ENCODE measurements at places on chromosomes 11 and 22.

GRCh38 chr11:134661660-134662059, 249.6 kb upstream of the B3GAT1 start:
- DNase-seq = no peak

- no peak for DNase-seq
Measured at GRCh38 chr11:93846411-93846810, 4.0 kb downstream of the VSTM5 start.

DNA sequence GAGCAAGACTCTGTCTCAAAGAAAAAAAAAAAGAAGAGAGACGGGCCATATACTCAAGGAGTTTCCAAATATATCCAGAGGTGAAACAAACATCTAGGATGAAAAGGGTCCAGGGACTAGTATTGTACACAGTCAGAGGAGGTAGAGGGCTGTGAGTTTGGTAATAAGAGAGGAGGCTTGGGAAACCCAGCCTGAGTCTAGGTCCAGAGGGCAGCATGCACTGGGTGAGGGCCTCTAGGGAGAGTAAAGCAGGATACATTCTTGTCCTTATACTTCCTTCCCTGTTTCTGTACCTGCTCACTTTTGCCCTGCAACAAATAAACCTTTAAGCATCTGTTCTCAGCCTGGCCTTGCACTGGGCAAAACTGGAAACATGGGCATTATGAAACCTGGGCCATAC, 31.5 kb downstream of the STIM1 start:
- no peak for DNase-seq

GRCh38 chr11:1295591-1295990, 13.8 kb downstream of the TOLLIP start:
- no peak for DNase-seq

DNA sequence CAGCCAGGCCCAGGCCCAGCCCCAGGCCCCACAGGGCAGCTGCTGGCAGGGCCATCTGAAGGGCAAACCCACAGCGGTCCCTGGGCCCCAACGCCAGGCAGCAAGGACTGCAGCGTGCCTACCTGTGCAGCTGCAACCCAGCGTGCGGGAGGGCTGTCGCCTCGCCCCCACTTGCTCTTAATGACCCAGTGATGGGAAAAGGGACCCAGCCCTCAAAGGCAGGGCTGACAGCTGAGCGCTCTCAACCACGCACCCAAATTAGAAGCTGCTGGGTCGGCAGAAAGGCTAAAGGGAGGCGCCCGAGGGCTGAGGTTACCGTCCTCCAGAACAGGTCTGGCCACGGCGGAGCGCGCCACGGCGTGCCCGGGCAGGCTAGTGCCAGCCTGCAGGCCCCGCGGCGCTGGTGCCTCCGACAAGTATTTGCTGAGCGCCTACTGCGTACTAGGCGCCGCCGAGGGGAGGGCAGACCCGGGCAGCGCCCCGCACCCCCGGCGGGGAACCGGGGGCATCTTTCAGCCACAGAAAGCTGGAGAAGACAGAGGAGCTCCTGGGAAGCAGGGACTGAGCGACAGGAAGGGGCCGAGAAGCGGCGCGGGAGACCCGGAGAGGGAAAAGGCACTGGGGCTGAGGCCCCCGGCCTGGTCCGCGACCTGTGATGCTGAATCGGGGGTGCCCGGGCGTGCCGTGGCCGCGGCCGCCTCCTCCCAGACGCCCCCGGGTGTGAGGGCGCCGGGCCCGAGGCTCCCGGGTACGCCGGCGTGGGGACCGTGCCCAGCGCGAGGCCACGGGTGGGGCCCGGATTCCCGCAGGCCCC, 773 bp downstream of the HRAS start:
- DNase-seq = peak; percentile 64

DNA sequence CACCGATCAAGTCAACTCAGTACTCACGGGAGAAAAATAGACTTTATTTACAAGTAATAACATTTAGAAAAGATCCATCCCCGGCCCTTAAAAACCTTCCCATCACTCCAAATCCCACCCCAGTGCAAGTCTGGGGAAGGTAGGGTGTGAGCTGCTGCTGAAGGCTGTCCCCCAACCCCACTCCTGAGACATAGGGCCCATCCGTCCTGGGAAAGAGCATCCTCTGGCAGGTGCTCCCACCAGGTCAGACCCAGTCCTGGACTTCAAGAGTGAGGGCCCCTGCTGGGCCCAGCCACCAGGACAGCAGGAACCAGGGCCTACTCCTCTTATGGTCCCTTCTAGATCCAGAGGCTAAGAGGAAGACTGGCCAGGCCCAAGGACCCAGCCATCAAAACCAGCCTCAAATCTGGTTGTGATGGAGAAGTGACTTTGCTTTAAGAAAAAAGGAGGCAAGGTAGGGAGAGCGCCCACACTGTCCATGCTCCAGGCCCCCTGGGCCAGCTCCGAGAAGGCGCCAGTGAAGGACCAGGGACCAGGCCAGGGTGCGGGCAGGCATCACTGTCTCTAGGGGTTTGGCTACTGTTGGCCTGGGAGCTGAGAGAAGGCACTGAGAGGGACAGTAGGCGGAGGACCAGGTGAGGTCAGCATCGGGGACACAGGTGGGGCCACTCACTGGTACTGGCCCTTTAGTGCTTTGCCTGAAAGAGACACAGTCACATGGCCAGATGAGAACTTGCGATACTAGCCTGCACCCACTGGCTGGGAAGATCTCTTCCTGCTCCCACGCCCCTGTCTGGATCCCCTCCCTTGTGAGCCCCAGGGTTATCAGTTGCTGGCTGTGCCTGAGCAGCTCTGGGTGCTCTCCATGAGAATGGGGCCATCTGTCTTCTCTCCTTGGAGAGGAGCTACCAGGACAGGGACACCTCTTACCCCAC, 4.4 kb downstream of the IL18BP start:
- no peak for DNase-seq

GRCh38 chr22:31210556-31211421, 1.3 kb upstream of the LIMK2 start:
- DNase-seq = no peak

DNA sequence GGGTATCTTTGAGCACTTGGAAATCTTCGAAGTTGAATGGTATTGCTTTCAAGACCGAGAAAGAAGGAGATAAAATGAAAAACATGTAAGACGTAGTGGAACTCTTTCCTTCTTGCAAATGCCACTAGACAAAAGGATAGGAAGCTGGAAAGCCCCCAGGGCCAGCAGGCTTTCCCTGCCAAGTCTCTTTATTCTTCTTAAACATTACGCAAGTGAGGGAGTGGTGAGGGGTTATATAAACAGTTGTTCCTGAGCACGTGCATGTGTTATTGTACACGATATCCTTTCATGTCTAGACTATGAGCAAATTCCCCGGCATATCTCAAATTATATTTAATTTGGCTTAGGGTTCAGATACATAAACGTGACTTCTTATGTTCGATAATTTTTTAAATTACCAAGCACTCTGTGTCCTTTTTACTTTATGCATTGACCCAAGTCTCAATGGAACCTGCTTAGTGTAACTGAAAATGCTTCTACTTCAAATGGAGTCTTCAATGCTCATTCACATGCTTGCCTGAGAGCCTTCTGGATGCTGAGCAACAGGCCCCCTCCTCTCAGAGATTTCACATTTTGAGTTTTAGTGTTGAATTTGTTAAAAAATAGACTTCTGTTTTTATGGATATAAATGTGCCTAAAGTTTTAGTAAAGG, 59.0 kb downstream of the PPP2R1B start:
- no peak for DNase-seq

GRCh38 chr22:45329530-45329936, 19.8 kb downstream of the FAM118A start:
- peak; percentile 85 for DNase-seq

GRCh38 chr11:128171506-128171905, 415.9 kb downstream of the ETS1 start:
- no peak for DNase-seq

DNA sequence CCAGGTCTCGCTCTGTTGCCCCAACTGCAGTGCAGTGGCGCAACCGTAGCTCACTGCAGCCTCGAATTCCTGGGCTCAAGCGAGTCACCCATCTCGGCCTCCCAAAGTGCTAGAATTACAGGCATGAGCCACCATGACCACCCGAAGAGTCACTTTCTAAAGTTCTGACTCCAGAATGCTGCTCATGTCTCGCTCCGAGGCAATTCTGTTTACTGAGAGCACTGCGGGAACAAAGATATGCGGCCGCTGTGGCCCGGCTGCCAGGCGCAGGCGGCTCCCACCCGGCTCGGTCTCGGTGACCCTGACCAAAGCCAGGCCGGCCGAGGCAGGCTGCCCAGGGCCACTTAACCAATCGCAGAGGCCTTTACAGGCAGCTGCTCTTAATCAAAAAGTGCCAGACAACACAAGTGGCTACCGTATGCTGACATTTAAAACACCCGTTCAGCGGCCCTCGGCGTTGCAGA, 78.7 kb downstream of the PHF21B start:
- DNase-seq = no peak

DNA sequence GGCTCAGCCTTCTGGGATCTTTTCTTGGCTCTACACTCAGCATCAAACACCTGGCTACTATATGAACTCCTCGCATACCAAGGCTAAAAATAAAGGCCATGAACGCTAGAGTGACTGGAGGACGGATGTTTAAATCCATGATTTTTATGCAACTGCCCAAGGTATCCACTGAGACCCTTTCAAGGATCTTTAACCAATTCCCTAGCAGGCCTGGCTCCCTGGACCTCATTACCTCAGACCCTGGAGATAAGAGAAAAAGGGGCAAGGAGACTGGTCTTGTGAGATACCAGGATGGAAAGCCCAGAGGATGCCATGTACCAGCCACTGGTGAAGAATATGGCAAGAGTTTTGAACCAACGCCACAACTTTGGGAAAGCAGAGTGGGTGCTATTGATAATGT, at the start of gene OR51G2:
TSS of gene OR51G2 (minus strand) at position 101 of the 400 bp plus-strand sequence. CDS start 3,687 bp downstream, outside the sequence.
- no peak for DNase-seq

GRCh38 chr11:79564288-79564925, 123.6 kb upstream of the TENM4 start:
- DNase-seq = no peak

DNA sequence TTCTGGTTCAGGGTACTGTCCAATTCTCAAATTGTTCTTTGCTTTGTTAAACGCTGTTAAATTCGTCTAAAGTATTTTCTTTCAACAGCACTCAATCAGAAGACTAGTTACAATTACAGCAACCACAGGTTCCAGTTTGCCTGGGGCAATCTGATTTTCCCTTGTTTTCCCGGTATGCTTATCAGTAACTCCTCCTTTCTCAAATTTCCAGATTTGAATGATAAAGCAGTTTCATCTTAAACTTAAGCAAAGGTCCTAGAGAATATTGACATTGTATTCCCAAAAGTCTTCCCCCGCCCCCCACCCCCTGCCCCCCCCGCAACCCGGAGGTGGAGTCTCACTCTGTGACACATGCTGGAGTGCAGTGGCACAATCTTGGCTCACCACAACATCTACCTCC, 10.5 kb upstream of the USP28 start:
- no peak for DNase-seq

DNA sequence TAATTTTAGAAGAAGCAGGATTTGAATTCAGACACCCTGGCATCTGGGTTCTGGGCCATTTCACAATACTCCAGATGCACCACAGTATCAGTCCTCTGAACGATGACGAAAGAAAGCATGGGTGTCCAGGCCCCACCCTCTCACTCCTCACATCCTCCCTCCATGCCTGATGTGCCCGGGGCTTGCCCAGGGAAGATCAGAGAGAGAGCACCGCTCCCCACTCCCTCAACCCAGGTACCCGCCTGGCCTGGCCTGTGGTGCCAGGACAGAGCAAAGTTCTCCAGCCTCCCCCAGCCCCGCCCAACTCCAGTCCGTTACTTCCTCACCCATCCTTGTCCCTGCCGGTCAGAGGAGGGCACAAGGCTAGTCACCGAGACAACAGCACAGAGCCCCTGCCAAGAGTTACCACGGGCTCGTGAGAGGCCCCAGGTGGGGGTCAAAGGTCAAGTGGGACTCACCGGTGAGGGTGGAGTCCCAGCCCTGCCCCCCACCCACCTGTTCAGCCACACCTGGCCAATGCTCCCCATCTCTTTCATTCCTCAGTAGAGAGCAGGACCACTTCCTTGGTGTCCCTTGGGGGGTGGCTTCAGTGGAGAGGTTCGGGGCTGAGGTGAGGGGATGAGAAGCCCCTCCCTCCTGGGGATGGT, 8.1 kb downstream of the BCL9L start:
- no peak for DNase-seq

DNA sequence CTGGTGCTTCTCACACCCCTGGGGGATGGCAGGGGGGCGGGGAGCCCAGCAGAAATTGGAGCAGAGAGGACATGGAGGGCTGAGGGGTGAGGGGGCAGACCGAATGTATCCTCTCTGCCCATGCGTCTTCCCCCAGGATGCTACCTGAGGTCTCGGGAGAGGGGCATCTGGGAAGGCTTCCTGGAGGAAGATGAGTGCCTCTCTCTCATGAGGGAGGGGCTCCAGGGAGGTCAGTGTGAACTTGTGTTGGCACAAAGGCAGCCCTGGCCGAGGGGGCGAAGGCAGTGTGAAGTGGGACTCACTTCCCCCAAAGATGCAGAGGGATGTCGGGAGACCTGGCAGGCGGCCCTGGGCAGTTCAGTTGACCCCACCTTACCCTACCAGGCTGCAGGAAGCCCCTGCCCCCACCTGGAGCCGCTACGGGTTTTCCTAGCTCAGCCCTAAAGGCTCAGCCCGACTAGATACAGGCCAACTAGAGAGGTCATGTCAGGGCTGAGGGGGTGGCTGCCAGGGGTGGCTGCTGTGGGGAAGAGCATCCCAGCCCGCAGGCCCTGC, 10.4 kb downstream of the ASCL2 start:
- DNase-seq = no peak

GRCh38 chr11:3148255-3148989, 16.7 kb downstream of the OSBPL5 start:
- DNase-seq = no peak

- peak; percentile 11 for DNase-seq
Measured at GRCh38 chr11:71425860-71426259, 22.3 kb downstream of the DHCR7 start.

DNA sequence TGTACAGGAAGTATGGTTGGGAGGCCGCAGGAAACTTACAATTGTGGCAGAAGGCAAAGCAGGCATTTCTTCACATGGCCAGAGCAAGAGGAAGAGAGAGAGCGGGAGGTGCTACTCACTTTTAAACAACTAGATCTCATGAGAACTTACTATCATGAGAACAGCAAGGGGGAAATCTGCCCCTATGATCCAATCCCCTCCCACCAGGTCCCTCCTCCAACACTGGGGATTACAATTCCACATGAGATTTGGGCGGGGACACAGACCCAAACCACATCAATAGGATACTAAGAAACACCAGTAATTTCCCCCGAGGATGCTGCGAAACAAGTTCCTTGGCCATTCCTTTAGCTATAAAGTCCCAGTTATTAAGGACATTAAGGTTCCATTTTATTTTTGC, 94.1 kb upstream of the SC5D start:
- no peak for DNase-seq

- DNase-seq = no peak
Measured at GRCh38 chr11:73215191-73216134, 2.6 kb upstream of the P2RY2 start.

GRCh38 chr11:99418927-99419720, 398.4 kb downstream of the CNTN5 start:
- DNase-seq = no peak

DNA sequence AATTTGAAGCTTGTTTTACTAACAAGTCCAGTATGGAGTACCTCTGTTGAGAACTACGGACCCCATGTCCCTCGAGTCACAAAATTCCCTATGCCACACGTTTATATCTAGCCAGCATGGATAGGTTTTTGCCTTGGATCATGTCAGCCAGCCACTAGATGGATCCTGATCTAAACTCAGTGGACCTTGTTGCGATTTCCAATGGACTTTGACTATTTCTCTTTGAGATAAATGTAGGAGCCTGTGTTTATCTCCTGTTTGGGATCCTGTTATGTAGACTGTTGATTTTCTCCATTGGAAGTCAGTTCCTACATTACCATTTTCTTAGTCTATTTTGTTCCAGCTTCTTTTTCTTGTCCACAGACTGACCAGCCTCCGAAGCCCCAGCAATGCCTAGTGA, 127.1 kb upstream of the BMAL1 start:
- DNase-seq = no peak

All from D341Med (cell line).